ENCODE measurements at places on chromosomes 12 and 14.
A peak's percentile ranks its signal among the peaks of the same experiment; 100 is the strongest.

DNA sequence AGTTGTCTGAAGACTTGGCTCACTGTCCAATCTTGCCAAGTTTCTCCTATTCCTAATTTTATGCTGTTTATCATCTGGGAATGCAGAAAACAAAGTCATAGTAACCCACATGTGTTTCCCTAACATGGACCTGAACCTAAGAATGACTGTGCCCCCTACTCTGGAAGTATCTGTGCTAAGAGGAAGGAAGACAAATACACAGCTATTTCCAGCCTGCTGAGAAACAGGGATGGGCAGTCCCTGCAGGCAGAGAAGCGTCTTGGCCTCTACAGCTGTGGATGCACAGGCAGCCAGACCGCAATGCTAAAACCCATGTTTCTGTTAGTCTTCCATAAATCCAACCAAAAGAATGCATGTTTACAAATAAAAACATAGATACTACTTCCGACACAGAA lies 56.2 kb downstream of the DUSP16 start:
- DNase-seq, result no peak

DNA sequence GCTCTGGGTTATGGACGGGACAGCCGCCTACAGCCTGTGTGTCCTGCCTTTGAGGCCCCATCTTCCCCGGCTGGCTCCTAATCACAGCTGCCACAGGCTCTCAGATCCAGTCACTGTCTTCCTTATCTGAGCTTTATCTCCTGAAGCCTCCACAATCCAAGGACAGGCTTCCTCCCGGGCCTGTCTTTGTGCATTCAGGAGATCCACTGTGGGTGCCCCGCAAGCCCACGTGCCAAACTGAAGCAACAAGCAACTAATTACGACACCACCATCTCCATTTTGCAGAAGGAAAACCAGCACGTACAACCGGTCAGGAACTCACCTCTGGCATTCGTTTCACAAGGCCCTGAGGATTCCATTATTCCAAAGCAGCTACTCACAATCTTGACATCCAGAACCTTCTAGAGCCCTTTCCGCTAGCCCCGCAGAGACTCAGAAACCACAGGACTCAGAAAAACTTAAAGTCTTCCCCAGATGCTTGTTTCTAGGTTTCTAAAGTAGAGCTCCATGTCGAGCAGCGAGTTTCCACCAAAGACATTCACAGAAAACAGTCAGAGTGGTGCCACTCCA lies 14.0 kb downstream of the SYNE3 start:
- DNase-seq, result no peak

GRCh38 chr14:72525087-72525915 lies 368.6 kb downstream of the DPF3 start:
- DNase-seq, result no peak

DNA sequence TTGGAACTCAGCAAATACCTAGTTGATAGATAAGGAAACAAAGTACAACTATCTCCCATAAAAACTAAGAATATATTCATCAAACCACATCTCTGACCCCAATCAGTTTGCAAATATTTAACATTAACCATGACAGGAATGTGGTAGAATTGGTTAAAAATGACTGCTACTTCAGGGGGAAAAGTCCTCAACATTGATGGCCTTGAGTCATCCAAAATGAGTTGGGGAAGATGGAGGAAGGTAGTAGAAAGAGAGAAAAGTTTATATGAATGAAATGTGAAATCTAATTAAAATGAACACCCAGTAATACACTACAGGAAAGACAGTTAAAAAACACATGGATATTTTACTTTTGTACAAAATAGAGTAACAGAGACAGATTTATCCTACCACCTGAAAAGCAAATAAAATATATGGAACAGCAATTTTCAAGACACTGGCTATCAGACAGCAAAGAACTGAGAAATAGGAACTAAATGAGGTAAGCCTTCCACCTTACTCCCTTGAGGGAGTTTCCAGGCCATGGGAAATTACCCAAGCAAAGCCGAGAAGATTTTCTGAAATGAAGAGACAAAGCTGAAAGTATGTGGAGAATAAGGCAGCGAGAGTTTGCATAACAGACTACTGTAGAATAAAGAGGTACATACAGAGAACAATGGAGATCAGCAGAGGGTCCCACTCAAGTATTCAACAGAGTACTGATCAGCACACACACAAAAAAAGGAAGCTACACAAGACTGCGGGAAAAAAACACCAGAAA lies 49.6 kb downstream of the TC2N start:
- no peak for DNase-seq

- no peak for DNase-seq
Observed at GRCh38 chr14:96252323-96252998, 3.5 kb upstream of the BDKRB1 start.

- DNase-seq, result no peak
Observed at GRCh38 chr14:29461506-29461905, 466.1 kb downstream of the PRKD1 start.

DNA sequence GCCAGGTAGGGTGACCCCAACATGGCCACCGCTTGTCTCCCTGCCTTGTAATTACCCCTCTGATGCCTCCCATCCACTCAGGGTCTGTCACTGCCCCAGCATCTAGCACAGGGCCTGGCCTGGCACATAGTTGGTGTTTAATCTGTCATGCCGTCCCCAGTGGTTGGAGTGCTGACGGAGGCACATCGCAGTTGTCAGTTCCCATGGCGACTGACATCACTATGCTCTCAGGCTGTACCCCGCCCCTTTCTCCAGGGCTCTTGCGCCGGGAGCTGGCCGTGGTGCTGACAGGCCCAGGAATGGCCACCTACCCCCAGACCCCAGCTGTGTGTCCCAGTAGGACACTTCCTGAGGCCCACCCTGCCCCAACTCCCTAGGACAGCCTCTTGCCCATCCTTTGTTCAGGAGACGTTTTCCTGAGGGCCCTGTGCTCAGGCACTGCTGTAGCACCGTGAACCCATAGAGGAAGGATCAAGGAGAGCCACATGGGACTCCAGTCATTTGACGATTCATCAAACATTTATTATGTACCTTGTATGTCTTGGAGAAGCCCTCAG lies 23.0 kb downstream of the FAM222A start:
- DNase-seq, result no peak

DNA sequence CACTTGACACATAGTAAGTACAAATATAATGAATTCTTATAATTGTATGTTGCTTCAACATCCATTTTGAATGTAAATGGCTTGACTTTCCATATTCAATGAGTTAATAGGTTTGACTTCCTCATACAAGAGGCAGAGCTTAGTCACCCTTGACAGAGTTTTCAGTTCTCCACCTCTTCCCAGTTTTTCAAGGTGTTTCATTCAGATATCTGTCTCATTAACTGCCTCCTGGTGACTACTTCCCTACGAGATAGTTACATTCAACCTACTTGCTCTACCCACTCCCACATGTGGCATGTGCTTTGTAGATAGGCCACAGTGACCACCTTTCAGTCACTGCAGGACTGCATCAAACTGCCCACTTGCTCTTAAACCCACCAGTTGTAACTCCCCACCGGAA lies 60.0 kb downstream of the MYF5 start:
- DNase-seq, result no peak

- no peak for DNase-seq
Observed at GRCh38 chr12:92000597-92000996, 145.0 kb downstream of the BTG1 start.

- no peak for DNase-seq
Observed at GRCh38 chr14:75081660-75082229, 12.3 kb downstream of the ZC2HC1C start.

GRCh38 chr12:99442758-99443157 lies 204.8 kb upstream of the GARIN6 start:
- no peak for DNase-seq

- DNase-seq, result no peak
Observed at GRCh38 chr12:47415054-47415453, 290.8 kb downstream of the RPAP3 start.

DNA sequence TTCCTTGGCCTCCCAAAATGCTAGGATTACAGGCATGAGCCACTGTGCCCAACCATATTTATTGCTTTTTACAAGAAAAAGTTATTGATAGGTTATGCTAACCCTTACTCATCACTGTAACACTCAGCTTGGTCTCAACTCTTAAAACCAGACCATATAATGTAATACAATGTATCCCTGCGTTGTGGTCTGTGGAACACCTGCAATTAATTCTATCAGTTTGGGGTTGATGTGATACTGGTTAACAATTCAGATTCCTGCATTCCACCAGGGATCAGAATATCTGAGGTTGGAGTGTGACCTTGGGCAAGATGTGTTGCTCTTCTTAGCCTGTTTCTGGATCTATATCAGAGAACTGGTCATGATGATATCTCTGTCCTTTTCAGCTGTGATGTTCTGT lies 419.0 kb downstream of the RAD51B start:
- no peak for DNase-seq

DNA sequence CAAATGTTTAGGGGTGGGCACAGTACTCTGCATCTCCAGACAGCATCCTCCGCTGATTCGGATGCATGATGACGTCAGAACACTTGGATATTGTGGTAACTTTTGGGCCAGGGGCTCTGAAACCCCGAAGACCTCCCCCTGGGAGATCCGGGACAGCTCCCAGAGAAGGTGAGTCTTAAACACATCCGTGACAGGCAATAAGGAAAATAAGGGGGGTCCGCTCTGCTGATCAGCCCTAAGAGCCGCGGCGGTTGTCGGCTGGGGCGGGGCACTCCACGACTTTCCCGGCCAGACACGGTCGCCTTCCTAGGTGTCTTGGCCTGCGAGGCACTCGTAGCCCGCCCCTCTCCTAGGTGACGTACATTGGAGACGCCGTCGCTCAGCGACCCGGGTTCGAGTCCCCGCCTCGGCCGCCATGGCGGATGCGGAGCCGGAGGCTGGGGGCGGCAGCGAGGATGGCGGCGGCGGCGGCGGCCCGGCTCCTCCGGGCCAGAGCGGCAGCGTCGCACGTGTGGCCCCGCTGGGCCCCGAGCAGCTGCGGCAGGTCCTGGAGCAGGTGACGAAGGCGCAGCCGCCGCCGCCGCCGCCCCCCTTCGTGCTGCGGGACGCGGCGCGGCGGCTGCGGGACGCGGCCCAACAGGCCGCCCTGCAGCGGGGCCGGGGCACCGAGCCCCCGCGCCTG lies at the start of gene ZNF839:
Gene ZNF839, plus strand, starts transcription at position 396 of the 682 bp plus-strand sequence. Its CDS starts 20 bp downstream, at position 416.
- peak; percentile 90 for DNase-seq

DNA sequence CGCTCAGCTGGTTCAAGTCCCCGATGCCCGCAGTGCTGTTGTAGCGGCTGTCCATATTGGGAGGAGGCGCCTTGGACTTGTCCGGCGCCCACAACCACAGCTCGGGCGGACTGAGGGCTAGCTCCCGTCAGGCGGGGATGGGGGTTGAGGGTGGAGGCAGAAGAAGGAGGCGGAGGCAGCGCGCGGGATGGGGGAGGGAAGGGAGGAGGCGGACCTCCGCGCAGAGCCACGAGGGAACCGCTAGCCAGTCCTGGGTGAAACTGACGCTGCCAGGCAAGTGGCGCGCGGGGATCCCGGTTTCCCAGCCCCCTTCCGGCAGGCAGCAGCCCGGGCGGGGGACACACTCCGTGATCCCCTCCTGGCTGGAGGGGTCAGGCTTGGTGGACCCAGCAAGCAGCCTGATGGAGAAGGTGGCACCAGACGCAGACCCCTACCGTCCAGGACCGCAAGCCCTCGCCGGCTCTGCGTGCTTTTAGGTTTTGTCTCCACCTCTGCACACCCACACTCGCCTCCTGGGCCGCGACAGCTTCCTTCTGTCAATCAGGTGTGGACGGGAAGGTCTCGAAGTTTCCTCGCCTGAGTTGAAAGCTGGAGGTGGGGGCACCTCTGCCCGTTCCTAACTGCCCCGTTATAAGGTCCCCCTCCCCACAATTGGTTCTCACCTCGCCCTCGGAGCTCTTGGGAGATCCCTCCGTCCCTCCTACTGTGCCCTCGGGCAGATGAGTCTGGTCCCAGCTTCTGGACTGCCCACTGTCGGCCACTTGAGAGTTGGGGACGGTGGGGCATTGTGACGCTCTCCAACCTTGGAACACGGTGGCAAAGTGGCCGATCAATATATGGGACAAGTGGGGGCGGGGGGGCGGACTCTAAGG lies at the start of gene CPNE8:
Gene CPNE8, minus strand, starts transcription at position 112 of the 872 bp plus-strand sequence. Its CDS starts 57 bp downstream, at position 55.
- no peak for DNase-seq

DNA sequence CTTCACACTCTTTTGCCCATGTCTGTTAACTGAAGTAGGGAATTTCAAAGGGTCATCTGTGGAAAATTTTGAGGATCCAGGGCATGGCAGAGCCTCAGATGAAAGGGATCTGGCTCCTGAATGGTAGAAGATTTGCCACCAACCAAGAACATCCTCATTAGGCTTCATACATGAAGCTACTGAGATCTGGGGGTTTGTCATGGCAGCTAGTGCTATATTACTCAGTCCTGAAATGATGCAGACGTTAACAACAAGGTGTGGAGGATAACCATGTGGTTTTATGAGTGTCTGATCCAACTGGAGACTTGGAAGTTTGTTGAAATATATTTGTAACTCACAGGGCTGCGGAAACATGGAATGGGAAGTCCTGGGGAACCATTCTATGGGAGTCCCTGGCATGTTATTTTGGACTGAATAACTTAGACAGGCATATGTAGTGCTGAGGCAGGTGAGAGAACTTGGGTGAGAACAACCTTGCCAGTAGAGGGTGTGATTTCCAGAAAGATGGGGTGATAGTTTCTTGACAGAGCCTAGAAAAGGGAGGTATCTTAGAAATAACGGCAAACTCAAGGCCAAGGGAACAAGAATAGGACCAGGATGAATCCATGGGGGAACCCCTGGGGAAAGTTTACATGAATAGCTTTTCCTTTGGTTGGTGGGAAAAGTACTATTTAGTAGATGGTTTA lies 42.0 kb upstream of the C12orf75 start:
- no peak for DNase-seq

DNA sequence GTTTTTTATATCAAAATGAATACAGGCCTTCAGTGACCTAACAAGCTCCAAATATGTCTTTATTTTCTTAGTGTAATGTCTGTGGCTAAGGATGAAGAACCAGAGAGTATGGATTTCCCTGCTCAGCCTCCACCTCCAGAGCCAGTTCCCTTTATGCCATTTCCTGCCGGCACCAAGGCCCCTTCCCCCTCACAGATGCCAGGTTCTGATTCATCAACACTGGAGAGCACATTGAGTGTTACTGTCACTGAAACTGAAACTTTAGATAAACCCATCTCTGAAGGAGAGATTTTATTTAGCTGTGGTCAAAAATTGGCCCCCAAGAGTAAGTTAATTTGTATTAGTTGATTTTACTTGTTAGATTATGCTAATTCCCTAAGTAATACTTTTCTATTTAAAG lies 61.0 kb downstream of the KIAA0586 start:
- peak; percentile 4 for DNase-seq

- DNase-seq, result no peak
Observed at GRCh38 chr14:34604995-34605394, 25.0 kb downstream of the SNX6 start.

DNA sequence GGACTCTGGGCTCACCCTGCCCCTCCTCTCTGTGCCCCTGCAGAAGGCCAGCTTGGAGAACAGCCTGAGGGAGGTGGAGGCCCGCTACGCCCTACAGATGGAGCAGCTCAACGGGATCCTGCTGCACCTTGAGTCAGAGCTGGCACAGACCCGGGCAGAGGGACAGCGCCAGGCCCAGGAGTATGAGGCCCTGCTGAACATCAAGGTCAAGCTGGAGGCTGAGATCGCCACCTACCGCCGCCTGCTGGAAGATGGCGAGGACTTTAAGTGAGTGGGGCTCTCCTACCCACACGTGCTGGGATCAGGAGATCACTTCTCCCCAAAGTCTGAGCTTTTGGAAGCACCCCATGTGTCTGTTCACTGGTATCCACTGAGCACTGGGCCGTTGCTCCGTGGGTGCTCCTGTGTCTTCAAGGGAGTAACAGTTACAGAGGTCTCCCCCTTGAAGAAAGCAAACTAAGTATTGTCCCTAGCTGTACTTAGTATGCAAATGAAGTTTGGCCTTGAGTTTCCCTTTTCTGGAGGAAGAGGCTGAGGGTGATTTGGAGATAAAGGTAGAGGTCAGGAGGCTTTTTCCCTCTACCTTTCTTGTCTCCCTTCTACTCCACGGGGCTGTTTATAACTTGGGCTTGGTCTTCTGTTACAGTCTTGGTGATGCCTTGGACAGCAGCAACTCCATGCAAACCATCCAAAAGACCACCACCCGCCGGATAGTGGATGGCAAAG lies 3.3 kb downstream of the KRT18 start:
- no peak for DNase-seq

All from stimulated activated CD8-positive, alpha-beta memory T cell treated with anti-CD3 and anti-CD28 coated beads, Interleukin-7, amount 100 ng/mL, for 48 hours (primary cell).